ENCODE measurements at places on chromosomes 6 and 20.

DNA sequence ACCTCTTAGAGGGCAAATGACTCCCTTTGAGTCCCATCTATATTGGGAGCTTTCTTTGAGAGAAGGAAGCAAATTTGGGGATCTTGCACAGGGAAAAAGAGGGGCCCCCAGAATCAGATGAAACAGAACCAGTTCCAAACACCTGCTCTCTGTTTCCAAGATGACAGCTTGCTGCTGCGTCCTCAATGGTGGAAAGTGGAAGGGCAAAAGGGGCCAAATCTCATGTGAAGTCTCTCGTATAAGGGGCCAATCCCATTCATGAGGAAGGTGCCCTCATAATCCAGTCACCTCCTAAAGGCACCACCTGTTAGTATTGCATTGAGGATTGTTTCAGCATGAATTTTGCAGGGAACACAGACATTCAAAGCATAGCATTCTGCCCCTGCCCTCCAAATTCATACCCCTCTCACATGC, 483 bp upstream of the SERPINB1 start:
- DNase-seq = no peak

DNA sequence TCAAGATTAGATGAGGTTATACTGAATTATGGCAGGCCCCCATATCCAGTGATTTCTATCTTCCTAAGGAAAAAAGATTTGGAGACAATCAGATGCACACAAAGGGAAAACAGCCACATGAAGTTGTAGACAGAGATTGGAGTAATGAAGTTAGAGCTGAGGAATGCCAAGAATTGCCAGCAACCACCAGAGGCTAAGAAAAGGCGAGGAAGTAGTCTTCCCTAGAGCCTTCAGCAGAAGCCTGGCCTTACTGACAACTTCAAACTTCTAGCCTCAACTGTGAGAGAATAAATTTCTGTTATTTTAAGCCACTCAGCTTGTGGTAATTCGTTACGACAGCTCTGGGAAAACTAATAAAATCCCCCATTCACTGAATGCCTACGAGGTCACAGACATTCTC, 473.9 kb downstream of the COL12A1 start:
- peak; percentile 91 for DNase-seq

GRCh38 chr20:19974630-19975435, 42.3 kb upstream of the NAA20 start:
- peak; percentile 89 for DNase-seq

DNA sequence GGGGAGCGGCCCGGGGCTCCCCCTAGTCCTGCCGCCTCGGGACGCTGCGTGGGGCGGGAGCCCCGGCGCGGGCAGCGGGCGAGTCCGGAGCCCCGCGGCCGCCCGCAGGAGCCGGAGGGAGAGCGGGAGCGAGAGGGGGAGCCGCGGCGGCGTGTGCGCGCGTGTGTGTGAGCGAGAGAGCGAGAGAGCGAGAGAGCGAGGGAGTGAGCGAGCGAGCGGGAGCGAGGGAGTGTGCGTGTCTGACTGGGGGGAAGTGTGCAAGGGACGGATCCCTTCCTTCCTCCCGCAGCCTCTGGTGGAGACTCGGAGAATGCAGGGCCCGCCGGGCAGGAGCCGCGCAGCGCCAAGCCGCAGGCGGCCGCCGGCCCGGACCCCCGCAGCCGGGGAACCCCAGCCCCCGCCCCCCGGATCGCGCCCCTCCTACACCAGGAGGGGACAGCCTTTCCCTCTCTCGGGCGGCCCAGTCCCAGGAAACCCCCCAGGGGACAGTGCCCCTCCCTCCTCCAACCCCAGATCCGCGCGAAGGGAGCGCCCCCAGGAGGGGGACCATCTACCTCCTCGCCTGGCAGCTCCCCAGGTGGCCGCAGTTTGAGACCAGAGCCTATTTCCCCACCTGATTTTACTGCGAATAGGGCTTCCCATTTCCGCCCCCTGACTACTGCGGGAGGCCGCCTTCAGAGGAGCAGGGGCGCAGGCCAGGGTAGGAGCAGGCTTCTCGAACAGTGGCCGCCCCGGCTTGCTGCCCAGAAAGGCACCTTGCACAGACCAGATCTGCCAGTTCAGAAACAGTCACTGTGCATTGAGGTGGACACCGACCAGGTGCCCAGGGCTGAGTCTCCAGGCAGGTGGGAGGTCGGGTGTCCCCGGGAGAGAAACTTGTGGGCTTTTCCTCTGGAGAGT, at the start of gene CDH22:
CDH22 (minus strand) TSS at position 241 of the 900 bp plus-strand sequence. CDS start 57,204 bp downstream, outside the sequence.
- no peak for DNase-seq

GRCh38 chr20:59972037-59972801, 14.0 kb downstream of the CDH26 start:
- DNase-seq = no peak

GRCh38 chr6:125754566-125754965, 5.1 kb downstream of the HEY2 start:
- no peak for DNase-seq

DNA sequence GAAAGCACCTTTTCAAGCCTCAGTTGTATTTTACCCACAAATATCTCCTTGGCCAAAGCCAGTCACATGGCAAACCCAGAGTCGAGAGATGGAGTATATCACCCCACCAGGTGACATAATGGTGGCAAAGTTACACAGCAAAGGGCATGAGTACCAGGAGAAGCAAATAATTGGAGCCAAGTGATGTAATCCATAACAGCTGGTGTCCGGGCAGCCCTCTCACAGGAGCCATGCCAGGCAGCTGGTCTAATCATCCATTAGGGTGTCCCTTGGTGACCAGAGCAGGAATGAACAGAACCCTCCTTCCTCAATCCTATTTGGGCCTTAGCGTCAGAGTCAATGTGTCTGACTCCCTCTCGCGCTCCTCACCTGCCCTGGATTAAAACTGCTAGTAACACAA, 272.1 kb downstream of the LRFN2 start:
- DNase-seq = no peak

DNA sequence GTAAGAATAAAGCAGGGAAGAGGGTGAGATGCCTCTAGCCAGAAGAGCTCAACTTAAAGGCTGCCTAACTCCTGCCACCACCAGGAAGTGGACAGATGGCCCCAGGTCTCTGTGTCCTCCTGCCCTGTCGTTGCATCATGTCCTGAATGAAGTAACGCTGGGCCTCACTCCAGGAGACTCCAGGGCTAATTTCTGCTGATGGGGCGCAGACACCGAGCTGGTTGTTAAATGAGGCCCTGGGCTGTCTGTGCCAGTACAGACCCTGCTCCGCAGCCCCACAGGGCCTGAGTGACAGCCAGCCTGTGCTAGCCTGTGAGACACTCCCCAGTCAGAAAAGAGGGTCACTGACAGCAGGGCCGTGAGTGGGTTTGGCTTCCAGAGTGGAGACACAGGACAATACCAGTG, 6.5 kb downstream of the IP6K3 start:
- DNase-seq = no peak

DNA sequence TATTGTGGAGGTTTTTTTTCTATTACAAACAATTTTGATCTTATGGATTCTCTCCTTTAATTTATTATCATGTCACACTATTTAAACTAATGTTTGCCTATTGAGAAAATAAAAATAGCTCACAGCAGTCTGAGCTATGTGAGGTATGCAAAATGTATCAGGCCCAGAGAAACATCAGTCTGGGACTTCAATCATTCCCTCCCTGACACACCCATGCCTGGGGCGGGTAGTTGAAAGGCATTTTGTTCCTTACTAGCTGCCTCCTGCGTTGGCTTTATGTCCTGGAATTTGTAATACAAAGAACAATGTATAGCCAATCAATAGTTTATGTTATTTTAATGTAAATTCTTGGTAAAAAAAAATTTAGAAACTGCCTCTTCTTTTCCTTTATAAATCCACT, 403.3 kb downstream of the EPM2A start:
- DNase-seq = no peak

Data from non-pigmented ciliary epithelial cell (primary cell).